Fibroblast of skin of scalp (primary cell): ENCODE measurements at places on chromosomes 16 and 17.

DNA sequence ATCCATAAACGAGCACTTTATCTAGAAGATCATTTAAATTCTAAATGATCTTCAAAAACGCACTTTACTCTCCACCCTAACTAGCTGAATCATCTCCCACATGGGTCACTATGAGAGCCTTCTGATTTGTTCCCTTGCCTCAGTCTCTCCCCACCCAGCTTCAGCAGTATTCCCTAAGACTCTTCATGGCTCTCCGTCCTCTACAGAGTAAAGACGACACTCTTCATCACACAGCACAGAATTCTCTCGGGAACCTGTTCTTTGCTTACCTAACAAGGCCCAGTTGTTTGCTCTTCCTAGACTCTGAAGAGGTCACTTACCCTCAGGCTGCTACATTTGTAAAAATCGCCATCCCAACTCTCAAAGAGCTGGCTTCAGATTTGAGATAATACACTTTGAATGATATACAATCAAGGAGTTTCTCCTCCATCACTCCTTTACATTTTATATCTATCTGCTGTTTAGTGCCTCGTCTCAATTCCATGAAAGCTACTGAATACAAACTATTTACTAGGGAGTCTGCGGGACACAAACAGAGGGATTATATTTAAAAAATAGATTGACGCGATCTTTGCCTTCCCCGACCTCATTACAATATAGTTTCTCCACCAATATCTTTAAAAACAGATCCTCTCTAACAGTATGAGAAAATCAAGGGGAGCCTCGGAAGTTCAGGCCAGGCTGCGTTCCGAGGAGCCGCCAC is 511 bp upstream of the LIG3 start:
- DNase-seq: peak; percentile 12

- no peak for DNase-seq
Observed at GRCh38 chr16:85201574-85201973, 89.3 kb upstream of the CIBAR2 start.

DNA sequence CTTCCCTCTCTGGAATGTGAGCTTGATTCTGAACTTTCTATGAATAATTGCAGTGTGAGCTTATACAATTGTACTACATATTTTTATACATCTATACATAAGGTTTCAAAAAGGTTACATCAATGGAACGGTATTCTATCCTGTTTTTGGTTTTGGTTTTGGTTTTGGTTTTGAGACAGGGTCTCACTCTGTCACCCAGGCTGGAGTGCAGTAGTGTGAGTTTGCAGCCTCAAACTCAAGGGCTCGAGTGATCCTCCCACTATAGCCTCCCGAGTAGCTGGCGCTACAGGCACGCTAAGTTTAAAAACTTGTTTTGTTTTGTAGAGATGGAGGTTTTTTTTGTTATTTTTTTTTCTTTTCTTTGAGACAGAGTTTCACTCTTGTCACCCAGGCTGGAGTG is 1.1 kb downstream of the CTRB1 start:
- DNase-seq: no peak

DNA sequence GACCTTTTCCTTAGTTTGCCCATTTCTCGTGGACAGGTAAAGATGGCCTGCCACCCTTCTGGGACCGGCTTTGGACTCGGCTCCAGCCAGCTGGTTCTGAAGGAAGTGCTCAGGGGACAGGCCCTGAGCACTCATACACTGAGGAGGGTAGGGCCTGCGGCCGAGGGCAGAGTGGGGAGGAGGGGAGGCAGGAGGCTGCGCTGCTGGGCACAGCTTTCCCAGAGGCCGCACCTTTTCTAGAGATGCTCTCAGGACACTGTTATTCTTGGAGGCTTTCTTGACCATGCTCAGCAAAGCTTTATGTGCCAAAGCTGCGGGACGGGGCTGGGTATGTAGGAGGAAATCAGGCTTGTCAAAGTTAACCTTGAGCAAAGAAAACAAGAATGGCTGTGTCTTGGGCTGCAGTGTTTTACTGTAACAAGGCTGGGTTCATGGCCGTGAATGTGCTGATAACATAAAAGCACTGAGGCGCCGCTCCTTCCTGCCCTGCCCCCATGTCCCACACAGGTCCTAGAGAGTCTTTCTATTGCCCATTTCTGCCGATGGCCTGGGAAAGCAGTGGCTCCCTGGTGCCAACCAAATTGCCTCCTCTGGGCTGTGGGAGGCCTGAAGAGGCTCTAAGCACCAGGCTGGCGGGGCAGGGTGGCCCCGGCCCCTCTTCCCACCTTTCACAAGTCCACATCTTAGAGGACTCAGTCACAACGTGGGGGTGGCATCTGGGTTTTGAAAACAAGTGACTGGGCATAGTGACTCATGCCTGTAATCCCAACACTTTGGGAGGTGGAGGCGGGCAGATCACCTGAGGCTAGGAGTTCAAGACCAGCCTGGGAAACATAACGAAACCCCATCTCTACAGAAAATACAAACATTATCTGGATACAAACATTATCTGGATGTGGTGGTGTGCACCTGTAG is 22.3 kb upstream of the TIMP2 start:
- no peak for DNase-seq

GRCh38 chr17:56744721-56745120 is 89.0 kb downstream of the C17orf67 start:
- DNase-seq: peak; percentile 9

DNA sequence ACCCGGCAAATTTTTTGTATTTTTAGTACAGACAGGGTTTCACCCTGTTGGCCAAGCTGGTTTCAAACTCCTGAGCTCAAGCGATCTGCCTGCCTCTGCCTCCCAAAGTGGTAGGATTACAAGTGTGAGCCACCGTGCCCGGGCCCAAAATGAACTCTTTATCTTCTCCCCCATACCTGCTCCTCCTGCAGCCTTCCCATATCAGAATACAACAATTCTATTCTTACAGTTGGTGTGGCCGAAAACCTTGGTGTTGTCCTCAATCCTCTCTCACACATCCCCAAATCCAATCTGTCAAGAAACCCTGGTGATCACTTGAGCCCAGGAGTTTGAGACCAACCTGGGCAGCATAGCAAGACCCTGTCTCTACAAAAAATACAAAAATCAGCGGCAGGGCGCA is 19.5 kb upstream of the SPN start:
- no peak for DNase-seq

- peak; percentile 51 for DNase-seq
Observed at GRCh38 chr16:59242556-59242955, 508.4 kb upstream of the GOT2 start.

- DNase-seq: no peak
Observed at GRCh38 chr17:13544765-13545164, 57.0 kb downstream of the HS3ST3A1 start.

GRCh38 chr16:80518436-80518835 is 22.4 kb upstream of the DYNLRB2 start:
- DNase-seq: no peak

- no peak for DNase-seq
Observed at GRCh38 chr16:11681556-11681955, 13.3 kb downstream of the SNN start.

GRCh38 chr16:87587636-87588035 is 14.7 kb upstream of the JPH3 start:
- no peak for DNase-seq

- DNase-seq: no peak
Observed at GRCh38 chr17:11823862-11824261, 173.4 kb downstream of the ZNF18 start.

DNA sequence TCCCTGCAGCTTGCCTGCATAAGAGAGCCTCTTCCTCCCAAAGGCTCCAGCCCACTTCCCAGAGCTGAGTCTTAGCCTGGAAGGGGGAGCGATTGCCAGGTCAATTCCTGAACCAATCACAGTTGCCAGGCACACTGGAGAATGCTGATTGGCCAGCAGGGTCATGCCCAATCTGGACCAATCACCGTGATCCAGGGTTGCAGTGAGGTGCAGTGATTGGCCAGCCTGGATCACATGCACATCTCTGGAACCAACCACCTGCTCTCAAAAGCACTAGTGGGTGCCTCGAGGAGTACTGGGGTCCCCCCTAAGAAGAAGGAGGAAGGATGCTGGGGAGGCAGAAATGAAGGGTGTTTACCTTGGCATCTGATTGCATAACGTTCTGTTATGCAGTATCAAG is 18.4 kb downstream of the NAGPA start:
- DNase-seq: no peak

GRCh38 chr16:29837841-29838240 is 17.6 kb downstream of the MVP start:
- DNase-seq: no peak

DNA sequence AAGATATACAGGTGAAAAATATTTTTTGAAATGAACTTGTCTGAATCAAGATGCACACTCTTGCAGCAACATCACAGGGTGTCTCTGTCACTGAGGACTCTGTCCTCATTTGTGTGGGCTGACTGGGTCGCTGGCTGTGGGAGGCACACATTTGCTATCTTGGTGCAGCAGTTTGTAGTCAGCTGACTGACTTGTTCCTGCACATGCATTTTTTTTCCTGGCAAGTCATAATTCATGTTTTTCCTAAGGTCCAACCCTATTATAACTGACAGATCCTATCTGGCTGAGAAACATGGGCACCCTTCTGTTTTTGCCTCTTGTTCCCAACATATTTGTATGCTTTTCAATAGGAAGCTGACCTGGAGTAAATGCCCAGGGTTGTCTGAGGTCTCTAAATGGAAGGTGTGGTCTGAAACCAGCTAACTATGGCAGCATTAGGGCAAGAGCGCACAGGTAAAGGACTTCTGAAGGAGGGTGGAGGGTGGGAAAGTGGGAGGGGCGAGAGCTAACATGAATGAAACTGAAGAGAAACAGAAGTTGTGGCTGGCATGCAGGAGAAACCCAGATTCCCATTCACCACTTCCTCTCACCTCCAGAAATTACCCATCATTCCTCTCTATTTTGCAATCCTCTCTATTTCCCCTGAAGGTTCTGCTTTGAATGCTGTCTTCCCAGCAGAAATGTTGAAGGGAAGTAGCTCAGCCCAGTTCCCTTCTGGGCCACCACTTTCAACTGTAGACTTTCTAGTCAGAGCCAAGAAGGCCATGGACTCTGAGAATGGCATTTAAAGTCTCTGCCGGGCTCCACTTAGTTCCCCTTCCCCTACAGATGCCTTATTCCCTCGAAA is 166.1 kb downstream of the PRKCA start:
- DNase-seq: peak; percentile 15
